ENCODE measurements at places on chromosomes 5 and 9.

DNA sequence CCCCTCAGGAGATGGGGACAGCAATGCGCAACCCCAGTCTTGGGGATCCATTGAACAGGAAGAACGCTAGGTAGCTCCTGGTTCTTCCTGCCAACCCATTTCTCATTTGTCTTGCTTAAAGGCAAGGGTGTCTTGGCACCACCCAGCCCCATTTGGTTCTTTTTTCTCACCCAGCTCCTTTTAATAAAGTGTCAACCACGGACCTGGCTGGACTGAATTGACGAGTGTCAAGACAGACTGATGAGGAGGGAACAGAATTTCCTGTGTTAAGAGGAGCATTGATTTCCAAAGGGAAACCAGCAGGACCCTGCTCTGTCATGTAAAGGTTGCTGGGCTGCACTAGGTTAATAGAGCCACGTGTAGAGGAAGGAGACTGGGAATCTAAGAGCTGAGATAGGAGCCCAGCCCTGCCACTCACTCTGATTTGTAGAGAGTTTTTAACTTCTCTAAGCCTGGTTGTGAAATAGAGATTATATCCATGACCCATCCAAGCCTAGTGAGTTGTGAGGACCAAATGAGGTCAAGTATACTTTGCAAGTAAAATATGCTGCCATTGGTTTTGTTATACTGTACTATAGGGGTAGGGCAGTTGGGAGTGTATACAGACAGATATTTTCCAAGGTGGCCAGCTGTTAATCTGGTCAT is 33.7 kb downstream of the OSTF1 start:
- no peak for DNase-seq

DNA sequence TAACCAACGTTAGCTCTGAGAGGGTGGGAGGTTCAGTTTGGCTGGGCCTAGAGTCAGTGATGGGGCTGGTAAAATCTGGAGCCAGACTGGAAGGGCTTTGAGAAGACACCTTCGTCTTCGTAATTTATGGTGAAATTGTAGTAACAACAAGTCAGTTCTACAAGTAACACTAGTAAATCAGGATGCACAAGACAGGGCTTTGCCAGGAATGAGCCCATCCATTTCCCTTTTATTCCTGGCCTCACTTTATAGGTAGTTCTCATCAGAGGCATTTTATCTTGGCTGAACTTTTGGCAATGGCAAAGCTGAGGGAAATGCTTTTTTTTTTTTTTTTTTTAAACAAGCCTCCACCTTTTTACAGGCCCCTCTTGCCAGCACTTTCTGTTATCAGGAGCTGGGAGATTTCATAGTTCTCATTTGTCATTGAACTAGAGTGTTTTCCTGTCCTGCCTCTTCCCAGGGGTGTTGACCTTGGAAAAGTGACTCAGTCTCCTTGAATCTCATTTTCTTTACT is 110.5 kb upstream of the KLF4 start:
- peak; percentile 21 for DNase-seq

GRCh38 chr9:101593345-101593744 is 1.4 kb downstream of the PPP3R2 start:
- no peak for DNase-seq

- DNase-seq: no peak
Observed at GRCh38 chr5:80867233-80867632, 92.9 kb upstream of the RASGRF2 start.
